ENCODE measurements at places on chromosomes 7 and 10.
A peak's percentile ranks its signal among the peaks of the same experiment; 100 is the strongest.

- peak overlapping the region; percentile 22 for H3K27ac ChIP-seq
- H3K4me3 ChIP-seq = no peak overlapping the region
- H3K27me3 ChIP-seq = no peaks in the 10 kb centered on the region
- peaks cover 24% of the 10 kb centered on the region for H3K4me1 ChIP-seq
- DNase-seq = no peak
Measured at GRCh38 chr7:30168835-30169573, 34.2 kb downstream of the MTURN start.

DNA sequence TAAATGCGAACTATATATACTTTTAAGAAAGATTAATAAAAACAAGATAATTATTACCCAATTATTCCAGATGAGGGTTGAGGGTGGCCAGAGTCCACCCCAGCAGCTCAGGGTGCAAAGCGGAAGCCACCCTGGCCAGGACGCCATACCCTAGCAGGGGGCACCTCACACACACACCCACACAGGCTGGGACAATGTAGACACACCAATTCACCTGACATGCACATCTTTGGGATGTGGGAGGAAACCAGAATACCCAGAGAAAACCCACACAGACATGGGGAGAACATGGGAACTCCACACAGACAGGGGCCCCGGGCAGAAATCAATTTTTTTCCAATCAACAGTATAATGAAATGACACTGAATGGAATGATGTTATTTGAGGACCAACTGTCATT, 86.0 kb downstream of the RTKN2 start:
- H3K27ac ChIP-seq = no peak overlapping the region
- no peaks in the 10 kb centered on the region for H3K27me3 ChIP-seq
- DNase-seq = no peak
- no peaks in the 10 kb centered on the region for H3K36me3 ChIP-seq
- H3K4me1 ChIP-seq = no peaks in the 10 kb centered on the region

GRCh38 chr10:49056356-49056755, 59.0 kb downstream of the VSTM4 start:
- no peaks in the 10 kb centered on the region for H3K27me3 ChIP-seq
- no peak overlapping the region for H3K27ac ChIP-seq
- no peak for DNase-seq

DNA sequence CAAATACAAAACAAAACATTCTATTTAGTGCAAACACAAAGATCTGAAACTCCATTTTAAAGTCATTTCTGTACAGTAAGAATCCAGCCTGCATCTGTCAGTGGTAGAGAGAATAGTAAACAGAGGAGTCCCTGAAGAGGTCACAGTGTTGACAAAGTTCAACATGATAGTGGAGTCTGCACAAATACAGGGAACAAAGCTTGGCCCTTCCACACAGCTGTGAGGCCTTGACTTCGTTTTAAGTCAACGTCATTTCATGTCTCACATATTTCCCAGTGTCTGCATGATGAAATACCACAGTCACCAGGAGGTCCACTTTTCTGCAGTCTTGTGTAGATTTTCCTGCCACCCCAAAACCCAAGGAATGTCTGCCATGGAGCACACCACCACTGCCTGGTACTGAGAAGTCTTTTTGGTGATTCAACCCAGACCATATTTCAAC, 33.0 kb downstream of the CYP26A1 start:
- H3K4me3 ChIP-seq = no peak overlapping the region
- no peaks in the 10 kb centered on the region for H3K27me3 ChIP-seq
- H3K4me1 ChIP-seq = no peaks in the 10 kb centered on the region
- no peak for DNase-seq
- no peak overlapping the region for H3K27ac ChIP-seq

DNA sequence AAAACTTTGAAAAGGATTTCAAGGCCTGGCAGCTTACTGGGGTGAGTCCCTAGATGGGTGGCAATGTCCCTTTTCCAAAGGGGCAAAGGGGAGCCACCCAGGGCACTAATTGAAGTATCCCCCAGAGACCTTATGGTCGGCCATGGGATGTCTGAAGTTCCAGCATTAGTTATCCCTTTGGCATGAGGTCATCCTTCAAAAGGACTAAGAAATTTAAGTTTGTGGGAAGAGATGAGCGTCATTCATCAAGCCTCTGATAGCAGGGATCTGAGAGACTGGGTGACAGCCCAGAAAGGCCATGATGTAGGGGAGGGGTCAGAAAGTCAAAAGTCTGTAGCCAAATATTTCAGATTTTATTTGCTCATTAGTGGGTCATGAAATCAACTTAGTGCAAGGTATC, 195.3 kb downstream of the ZNF438 start:
- no peaks in the 10 kb centered on the region for H3K27me3 ChIP-seq
- H3K36me3 ChIP-seq = no peaks in the 10 kb centered on the region
- peaks cover 44% of the 10 kb centered on the region for H3K4me1 ChIP-seq
- H3K4me3 ChIP-seq = no peak overlapping the region

DNA sequence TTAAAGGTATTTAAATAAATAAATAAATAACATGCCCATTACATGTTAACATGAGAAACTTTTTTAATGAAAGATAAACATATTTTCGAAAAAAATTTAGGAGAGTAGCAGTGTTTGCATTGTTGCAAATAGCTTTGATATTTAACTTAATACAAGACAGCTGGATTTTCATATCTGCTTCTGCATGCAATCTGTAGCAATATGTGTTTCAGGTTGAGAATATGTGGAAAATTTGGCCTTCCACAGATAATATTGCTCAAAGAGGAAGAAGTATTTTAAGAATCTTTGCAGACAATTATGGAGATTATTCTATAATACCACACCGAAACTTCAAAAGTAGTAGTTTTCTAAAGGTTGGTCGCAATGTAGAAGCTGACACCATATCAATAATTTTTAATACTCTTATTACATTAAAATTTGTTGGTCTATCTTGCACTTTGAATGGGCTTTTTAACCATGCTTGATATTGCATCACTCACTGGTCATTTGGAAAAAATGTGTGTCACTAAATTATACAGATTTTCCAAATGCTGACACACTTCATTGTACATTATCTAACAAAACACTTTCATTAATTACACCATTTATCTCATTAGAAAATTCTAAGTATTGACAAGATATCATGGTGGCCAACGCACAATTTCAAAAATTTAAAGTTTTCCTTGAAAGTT, 229.8 kb upstream of the HDAC9 start:
- H3K27me3 ChIP-seq = no peaks in the 10 kb centered on the region
- DNase-seq = no peak
- H3K4me1 ChIP-seq = no peaks in the 10 kb centered on the region
- H3K36me3 ChIP-seq = no peaks in the 10 kb centered on the region
- H3K4me3 ChIP-seq = no peak overlapping the region
- no peak overlapping the region for H3K27ac ChIP-seq

- H3K27ac ChIP-seq = peak overlapping the region; percentile 86
- no peaks in the 10 kb centered on the region for H3K27me3 ChIP-seq
- H3K4me1 ChIP-seq = no peaks in the 10 kb centered on the region
- no peaks in the 10 kb centered on the region for H3K36me3 ChIP-seq
- DNase-seq = no peak
Measured at GRCh38 chr7:105877736-105878135, 1.3 kb upstream of the ATXN7L1 start.

GRCh38 chr7:84614821-84615501, 420.4 kb upstream of the SEMA3A start:
- DNase-seq = no peak
- no peak overlapping the region for H3K4me3 ChIP-seq
- H3K27ac ChIP-seq = no peak overlapping the region
- H3K4me1 ChIP-seq = no peaks in the 10 kb centered on the region
- H3K36me3 ChIP-seq = no peaks in the 10 kb centered on the region

- no peaks in the 10 kb centered on the region for H3K36me3 ChIP-seq
- no peaks in the 10 kb centered on the region for H3K27me3 ChIP-seq
- no peak overlapping the region for H3K4me3 ChIP-seq
- no peaks in the 10 kb centered on the region for H3K4me1 ChIP-seq
- no peak overlapping the region for H3K27ac ChIP-seq
- no peak for DNase-seq
Measured at GRCh38 chr7:79673421-79673820, 220.0 kb upstream of the MAGI2 start.

DNA sequence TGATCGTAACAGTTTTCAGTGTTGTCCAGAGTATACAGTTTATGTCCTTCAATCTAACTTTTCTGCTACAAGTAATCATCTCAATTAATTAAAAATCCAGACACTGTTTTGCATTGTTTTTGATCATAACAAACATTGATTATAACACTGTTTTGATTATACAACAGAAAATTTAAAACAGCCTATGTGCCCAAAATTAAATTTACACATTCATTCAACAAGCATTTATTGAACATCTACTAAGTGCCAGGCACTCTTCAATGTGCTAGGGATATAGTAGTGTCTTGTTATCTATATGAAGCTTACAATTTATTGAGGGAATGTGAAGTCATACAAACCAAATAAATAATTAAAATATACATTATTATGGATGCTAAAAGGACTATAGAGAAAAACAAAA, 10.6 kb downstream of the ELAPOR2 start:
- no peaks in the 10 kb centered on the region for H3K4me1 ChIP-seq
- H3K27ac ChIP-seq = no peak overlapping the region
- no peak for DNase-seq
- no peaks in the 10 kb centered on the region for H3K36me3 ChIP-seq
- H3K27me3 ChIP-seq = no peaks in the 10 kb centered on the region
- no peak overlapping the region for H3K4me3 ChIP-seq

DNA sequence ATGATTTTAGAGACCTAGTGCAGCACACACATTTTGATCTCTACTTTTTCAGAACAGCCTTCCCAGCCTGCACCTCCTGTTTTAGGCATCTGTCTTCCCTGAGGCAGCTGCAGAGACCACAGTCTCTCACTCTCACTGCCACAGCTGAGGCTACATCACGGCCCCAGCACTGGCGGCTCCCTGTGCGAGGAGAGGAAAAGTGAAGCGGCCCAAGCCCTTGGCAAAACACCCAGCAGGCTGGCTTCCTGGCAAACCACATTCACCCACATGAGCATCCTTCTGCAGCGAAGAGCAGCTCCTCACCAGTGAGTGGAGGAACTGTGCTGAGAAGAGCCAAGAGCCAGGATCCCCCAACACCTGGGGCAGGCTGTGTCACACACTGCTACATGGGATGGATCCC, 14.0 kb downstream of the HUS1 start:
- DNase-seq = no peak
- peaks cover 30% of the 10 kb centered on the region for H3K36me3 ChIP-seq
- H3K4me3 ChIP-seq = no peak overlapping the region
- H3K27me3 ChIP-seq = no peaks in the 10 kb centered on the region
- no peak overlapping the region for H3K27ac ChIP-seq

DNA sequence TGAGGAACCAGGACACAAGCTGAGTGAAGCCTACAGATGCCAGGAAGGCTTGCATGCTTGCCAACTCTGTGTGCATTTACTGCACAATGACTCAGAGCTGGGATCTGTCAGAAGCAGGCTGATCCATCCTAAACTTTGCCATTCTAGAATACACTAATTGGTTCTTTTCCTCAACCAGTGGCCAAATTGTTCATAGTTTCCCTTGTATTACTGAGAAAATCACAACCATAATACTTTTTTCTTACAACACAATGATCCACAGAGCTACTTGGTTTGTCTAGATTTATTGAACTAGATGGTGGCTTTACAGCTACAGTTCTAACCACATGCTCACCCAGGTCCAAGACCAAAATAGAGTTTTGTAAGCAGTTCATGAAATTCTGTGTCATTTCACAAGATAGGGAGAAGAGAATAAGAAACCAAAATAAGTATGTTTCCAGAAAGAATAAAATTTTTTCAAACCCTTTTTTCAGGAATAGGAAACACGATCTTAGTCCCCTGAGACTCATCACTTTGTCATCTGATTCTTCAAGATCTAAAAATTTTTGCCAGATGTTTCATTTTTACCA, 21.0 kb upstream of the LRRC17 start:
- DNase-seq = peak; percentile 77
- no peaks in the 10 kb centered on the region for H3K36me3 ChIP-seq
- peak overlapping the region; percentile 54 for H3K27ac ChIP-seq
- H3K27me3 ChIP-seq = no peaks in the 10 kb centered on the region

GRCh38 chr7:76201732-76202665, at the start of gene SRRM3:
Gene SRRM3 (plus strand): TSS chr7:76201896. CDS start chr7:76235067, 33,171 bp downstream.
- H3K4me1 ChIP-seq = peaks cover 9% of the 10 kb centered on the region
- H3K4me3 ChIP-seq = no peak within 1 kb of the TSS
- peak; percentile 72 for DNase-seq
- H3K36me3 ChIP-seq = no peaks in the 10 kb centered on the region
- H3K27me3 ChIP-seq = peaks cover 41% of the 10 kb centered on the region

- H3K27ac ChIP-seq = no peak overlapping the region
- DNase-seq = no peak
- H3K4me3 ChIP-seq = no peak overlapping the region
- no peaks in the 10 kb centered on the region for H3K36me3 ChIP-seq
- H3K4me1 ChIP-seq = no peaks in the 10 kb centered on the region
- H3K27me3 ChIP-seq = no peaks in the 10 kb centered on the region
Measured at GRCh38 chr10:34141032-34141680, 673.9 kb downstream of the PARD3 start.

DNA sequence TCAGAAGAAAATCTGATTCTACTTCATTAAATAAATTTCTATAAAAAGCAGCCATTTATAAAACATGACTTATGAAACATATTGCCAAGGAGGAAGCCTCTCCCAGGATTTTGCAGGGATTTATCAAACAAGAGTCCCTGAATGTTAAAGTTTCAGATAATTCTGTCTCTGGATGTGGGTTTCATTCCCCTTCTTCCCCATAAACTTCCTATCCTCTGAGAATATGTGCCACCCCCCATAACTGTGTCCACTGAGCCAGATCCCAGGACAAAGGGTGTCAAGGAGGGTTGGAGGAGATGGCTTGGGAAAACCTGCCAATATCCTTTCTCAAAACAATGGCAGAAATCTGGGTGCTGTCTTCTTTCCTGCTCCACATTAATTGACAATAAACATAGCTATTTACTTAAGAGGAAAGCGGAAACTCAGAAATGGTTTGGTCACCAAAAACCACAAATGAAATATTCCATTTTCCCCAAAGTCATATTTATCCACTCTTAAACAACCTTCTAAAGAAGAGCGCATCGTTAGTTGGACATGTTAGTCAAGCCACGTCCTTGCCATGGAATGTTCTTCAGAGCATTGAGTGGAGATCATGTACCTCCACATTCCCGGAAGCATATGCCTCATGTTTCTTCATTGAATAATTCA, 54.3 kb upstream of the AKR1E2 start:
- H3K4me1 ChIP-seq = no peaks in the 10 kb centered on the region
- H3K36me3 ChIP-seq = no peaks in the 10 kb centered on the region
- DNase-seq = no peak
- peak overlapping the region; percentile 70 for H3K27ac ChIP-seq

GRCh38 chr10:91798649-91799611, 704 bp downstream of the TNKS2 start:
- H3K36me3 ChIP-seq = peaks cover 5% of the 10 kb centered on the region
- no peaks in the 10 kb centered on the region for H3K27me3 ChIP-seq
- peak; percentile 69 for DNase-seq
- peak overlapping the region; percentile 96 for H3K27ac ChIP-seq
- peaks cover 37% of the 10 kb centered on the region for H3K4me1 ChIP-seq
- H3K4me3 ChIP-seq = peak overlapping the region; percentile 96

Data from sigmoid colon (tissue), 7 donors.